Hematopoietic multipotent progenitor cell treated with erythropoietin and hydrocortisone succinate and interleukin-3 and kit ligand, for 17 days (in vitro differentiated cells): ENCODE measurements at places on chromosomes 5 and 9.

DNA sequence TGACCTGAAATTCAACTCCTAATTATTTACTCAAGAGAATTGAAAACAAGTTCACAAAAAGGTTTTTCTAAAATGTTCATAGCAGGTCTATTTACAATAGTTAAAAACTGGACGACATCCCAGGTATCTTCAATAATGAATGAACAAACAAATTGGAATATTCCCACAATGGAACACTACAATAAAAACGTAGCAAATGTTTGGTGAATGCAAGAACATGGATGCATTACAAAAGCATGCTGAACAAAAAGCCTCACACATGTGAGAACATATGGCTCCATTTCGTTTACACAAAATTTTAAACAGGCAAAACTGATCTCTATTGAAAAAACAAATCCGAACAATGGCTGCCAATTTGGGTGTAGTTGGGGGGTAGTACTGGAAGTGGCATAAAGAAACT, 669.9 kb downstream of the MTRR start:
- DNase-seq = no peak

DNA sequence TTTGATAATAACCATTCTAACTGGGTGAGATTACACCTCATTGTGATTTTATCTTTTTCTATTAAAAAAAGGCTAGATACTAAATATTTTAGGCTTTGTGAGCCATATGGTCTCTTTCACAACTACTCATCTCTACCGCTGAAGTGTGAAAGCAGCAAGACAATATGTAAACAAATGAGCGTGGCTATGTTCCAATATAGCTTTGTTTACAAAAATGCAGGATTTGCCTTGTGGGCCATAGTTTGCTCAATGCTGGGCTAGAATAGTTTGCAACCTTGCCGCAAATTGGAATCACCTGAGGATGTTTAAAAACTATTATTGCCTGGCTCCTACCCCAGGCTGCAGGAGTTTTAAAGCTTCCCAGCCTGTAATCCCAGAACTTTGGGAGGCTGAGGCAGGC, 10.2 kb upstream of the GPR150 start:
- no peak for DNase-seq

DNA sequence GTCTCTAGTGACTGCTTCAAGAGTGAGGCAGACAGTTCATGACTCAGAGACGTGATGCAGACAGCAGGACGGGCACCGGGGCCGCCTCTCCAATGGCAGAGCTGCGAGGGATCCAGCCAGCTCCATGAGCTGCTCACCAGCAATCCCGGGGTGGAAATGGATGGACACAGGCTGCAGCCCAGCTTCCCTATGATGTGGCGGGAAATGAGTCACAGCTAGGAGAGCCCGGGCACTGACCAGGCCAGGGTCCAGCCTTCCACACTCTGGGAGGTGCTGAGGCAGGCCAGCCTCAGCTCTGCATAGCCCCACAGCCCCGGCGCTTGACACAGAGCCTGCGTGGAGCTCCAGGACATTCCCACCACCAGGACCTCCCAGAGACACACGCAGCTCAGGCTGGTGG, 244.8 kb upstream of the IRX2 start:
- DNase-seq = no peak

GRCh38 chr9:69307446-69308205, 17.4 kb upstream of the ENTREP1 start:
- no peak for DNase-seq

DNA sequence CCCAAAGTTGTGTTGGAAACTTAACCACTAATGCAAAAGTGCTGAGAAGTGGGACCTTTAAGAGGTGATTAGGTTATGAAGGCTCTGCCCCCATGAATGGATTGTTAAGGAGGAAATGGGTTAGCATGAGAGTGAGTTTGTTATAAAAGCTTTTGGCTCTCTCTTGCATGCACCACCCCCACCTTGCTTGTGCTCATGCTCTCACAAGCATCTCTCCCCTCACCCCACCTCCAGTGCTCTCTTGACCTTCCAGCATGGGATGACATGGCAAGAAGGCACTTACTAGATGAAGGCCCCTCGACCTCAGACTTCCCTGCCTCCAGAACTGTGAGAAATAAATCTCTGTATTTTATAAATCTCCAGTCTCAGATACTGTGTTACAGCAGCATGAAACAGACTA, 52.8 kb downstream of the RICTOR start:
- no peak for DNase-seq

GRCh38 chr5:76546497-76547102, 76.6 kb downstream of the F2RL2 start:
- DNase-seq = no peak

DNA sequence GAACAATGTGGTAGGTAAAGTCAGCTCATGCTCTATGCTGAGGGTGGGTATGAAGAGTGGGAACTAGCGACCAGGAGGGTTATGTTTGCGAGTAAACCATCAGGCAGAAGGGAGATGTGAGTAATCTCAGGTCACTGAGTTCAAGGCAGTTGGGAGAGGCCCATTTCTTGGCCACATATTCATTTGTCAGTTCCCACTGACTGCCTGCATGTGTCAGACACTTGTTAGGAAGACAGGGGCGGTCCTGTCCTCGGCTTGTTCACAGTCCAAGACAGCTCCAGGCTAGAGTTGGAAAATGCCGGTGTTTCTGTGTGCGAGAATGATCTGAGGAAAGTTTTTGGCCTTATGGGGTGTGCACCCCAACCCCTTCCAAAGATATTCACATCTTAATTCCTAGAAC, 48.6 kb upstream of the GDNF start:
- no peak for DNase-seq

- DNase-seq = no peak
These were observed 29.6 kb downstream of the PSAT1 start for GRCh38 chr9:78326564-78326963.
